KBM-7 (cell line): ENCODE measurements at places on chromosomes 4 and X.
A peak's percentile ranks its signal among the peaks of the same experiment; 100 is the strongest.

DNA sequence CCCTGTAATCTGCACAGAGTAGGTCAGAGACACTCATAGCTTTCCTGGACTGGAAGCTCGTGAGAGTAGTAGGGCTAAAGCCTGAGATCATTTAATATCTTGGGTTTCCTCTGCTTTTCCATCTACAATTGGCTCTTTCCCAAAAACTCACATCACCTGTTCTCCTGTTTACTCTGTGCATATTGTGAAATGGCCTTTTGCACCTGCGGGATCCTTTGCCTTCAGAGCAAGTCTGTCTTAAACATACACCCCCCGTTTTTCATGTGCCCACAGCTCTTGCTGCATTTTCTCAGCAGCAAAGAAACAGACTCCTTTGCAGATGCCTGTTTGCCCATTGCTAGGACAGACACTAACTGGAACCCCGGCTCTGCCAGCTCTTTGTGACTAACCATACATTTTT, 608.3 kb upstream of the PCDH10 start:
- DNase-seq = no peak

- DNase-seq = peak; percentile 85
These were observed 28.5 kb upstream of the PRRG1 start for GRCh38 chrX:37320541-37321203.

- no peak for DNase-seq
These were observed 61.8 kb downstream of the CAMK2D start for GRCh38 chr4:113699772-113700171.

DNA sequence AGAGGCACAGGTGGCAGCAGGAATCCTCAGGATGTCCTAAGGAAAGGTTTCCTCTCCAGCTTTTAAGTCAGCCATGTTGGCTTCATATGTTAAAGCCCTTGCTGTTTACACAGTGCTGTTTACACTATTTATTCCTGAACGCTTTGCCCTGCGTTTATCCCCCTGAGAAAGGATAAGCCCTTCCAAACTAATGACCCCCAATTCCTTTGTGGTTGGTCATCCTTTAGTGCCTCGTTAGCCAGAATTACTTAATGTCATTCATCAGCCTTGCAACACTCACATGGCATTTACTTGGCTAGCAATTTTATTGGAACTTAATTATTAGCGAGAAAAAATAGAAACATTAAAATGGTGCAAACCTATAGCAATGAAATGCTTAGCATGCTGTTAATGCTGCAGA, 23.8 kb downstream of the VCX2 start:
- DNase-seq = no peak

GRCh38 chrX:136528645-136529315, 3.2 kb upstream of the VGLL1 start:
- peak; percentile 20 for DNase-seq

DNA sequence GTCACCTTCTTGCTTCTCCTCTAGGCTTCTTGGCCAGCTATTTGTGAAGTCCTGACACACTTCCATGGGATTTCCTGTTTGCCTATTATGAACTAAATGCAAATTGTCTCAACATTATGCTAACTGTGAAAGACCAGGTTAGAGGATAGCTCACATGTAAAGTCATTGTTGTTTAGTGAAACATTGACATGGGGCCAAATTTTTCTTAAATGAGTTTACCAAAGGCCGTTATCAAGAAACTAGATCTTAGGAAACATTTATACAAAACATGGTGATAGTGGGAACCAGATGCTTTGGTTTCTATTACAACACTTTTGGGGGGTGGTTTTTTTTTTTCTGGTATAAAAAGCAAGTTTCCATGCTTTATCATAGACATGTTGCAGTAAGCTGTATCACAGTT, 466.8 kb upstream of the FAM241A start:
- no peak for DNase-seq

DNA sequence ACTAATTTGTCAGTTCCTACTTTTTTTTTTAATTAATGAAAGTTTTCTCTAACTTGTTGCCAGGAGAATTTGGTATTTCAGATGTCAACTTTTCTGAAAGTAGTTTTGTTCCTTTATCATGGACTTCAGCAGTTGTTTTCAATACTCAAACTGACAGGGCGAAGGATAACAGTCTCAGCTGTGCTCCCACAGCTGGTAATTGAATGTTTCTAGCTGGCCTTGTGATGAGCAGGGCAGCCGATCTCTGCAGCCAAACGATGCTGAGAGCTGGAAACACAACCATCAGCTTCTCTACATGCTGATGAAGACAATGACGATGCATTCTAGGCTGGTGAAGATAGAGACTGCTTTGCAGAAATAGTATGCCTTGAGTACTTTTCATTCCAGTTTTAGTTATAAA, 130.0 kb upstream of the MAP9 start:
- no peak for DNase-seq

DNA sequence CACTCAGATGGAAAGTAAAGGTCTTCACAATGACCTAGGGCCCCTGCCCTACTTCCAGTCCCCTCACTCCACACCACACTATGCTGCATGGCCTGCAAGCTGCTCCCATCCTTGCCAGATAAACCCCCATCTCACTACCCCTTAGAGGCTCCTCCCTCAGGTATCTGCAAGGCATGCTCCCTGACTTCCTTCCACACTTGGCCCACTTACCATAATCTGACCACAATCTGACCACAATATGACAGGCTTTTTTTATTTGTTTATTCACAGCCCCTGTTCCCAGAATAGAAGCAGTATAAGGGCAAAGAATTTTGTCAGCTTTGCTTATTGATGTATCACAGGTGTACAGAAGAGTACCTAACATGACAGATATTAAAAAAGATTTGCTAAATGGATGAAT, 124.7 kb downstream of the CAMK2D start:
- DNase-seq = peak; percentile 64
